HL-60 (cell line): ENCODE measurements at places on chromosomes 7 and 10.

GRCh38 chr10:103792547-103792946 lies 62.8 kb downstream of the SH3PXD2A start:
- DNase-seq = no peak

DNA sequence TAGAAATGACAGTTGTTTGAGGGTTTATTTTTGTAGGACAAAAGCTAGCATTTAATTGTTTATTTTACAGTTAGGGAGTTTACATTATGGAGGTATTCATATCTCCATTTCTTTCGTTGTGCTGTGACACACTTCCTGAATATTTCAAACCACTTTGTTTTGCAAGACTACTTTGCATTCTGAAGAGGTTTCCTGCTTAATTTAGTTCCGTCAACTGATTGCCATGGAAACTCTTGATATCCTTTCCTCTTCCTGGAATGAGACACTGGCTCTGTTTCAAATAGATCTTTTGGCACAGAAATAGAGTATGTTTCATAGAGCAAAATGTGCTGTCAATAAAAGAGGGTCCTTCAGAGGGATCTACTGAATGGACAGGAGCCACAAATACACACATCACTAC lies 159.5 kb upstream of the AGR3 start:
- peak; percentile 57 for DNase-seq

- no peak for DNase-seq
These were observed 12.7 kb downstream of the TAS2R40 start for GRCh38 chr7:143234533-143234875.

GRCh38 chr10:47169581-47169980 lies 130.4 kb upstream of the GDF10 start:
- peak; percentile 43 for DNase-seq

DNA sequence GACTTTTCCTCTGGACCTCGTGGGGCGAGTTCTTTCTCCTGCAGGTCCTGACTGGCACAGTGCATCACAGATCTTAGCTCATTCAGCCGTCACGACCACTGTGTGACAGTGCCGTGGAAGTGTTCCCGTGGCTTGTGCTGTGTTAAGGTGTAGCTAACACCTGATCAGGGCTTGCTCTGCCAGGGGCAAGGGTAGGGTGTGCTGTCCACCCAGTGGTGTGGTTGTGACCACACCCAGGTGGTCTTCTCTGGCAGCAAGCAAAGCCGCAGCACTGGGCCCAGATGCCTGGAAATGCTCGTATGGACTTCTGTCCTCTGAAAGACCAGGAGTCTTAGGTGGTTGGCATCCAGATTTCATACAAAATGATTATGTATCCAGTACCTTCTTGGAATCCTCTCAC lies 86.2 kb downstream of the GLRX3 start:
- no peak for DNase-seq

DNA sequence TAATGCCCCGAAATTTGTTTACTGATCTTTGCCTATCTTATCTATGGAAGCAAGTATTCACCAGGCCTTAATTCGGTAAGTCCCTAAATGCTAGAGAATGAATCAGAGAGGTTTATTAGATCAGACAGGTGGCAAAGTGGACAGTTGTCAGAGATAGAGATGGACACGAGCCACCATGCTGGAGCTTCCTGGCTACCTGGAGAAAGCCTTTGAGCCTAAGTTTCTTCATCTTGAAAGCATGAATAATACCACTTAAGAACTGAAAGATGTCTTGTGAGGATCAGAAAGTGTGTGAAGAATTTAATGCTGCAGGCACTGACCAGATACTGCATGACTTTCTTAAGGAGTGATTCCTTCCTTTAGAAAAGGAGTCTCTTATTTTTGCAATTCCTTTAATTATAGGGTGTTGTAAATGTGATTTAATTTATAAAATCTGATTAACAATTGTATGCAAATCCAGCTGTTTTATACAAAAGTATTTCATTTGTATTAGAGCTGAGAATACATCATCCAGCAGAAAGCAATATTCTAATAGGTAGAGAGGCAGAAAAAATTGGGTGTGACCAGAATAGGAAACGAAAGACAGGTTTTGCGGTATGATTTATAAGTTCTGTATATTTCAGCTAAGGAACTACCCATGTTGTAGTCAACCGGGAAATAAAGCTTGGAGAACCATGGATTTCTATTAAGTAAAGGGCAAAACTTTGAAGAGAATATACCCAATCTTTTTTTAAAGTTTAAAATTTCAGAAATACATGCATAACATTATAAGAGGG lies 82.7 kb downstream of the SMURF1 start:
- no peak for DNase-seq

DNA sequence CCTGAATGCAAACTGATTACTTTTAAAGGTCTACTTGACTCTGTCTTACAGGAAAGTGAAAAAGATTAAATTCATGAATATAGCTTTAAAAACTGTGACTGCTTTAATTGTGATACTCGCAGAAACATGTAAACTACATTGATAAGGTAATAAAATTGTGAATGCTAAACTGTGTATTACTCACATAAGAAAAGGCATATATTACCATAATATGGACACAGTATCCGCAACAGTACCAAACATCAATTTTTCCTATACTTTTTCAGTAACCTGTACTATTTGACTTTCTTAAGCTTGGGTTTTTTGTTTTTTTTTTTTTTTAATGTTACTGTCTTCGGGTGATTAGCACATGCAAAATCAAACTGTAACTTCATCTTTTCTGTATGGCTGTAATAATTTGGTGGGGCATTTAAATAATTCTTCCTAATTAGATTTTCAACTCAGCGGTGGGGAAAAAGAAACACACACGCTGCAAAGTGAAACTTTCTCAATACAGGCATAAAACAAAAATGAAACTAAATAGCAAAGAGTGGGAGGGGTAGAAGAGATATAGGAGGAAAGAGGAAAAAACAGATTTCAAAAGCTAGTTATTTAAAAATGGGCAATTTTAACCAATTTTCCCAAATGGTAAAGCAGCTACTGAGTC lies 23.2 kb downstream of the NT5C3A start:
- no peak for DNase-seq

- DNase-seq = no peak
These were observed 211.2 kb downstream of the ARL4A start for GRCh38 chr7:12898620-12899019.

GRCh38 chr7:23380961-23381360 lies 81.8 kb downstream of the MALSU1 start:
- DNase-seq = no peak

DNA sequence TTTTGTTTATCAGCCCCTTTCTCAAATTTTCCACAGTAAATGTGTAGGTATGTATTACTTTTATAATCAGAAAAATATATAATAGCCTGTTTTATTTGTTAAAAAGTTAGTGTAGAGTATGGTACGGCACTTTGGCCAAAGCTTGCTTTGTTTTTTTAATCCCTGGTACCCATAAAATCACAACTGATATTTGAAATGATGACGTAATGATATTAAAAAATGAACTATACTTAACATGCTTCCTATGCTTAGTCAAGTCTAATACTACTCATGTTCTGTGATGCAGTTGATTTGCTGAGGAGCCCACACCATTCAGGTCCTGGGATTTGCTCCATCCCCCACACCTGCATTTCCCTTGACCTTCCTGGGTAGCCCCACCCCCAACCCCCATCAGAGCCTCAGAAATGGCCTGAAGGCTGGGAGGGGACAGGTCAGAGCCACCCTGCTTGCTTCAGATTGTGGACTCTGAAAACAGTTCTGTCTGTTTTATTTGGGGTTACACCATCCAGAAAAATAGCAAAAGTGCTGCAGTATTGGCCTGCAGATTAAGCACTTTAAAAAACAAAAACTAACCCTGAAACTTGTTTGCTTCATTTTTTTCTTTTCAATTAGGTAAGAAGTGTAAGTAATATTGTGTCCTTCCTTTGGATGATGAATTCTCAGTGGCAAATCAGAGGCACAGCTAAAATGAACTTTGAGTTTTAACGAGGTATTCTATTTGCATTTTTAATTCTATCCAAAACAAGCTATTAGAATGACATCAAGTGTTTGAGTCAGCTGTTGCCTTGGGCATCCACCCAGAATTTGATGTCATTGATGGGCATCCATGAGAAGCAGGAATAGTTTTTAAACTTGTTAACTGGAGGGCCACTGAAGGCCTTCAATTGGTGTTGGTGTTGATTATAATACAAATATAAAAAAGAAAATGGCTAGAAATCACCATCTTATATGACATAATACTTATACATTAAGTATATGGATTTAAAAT lies 23.3 kb downstream of the PLCE1 start:
- DNase-seq = no peak

DNA sequence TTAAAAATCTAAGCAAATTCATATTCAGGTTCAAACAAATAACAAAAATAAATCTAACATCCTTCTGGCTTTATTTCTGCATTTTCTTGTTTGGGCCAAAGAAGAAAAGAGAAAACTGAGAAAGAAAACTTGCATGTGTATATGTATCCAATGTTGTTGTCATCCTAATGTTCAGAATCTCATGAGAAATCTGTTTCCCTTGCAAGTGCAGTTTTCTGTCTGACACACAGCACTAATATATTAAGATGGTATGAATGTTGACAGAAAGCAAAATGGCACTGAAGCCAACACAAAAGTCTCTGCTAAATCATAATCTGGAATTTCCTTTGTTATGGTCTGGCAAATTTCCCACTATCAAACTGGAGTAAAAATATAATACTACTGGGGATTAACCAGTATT lies 235.9 kb downstream of the HGF start:
- DNase-seq = no peak

- DNase-seq = no peak
These were observed 12.5 kb upstream of the CALD1 start for GRCh38 chr7:134766779-134767519.

- no peak for DNase-seq
These were observed 280.2 kb downstream of the SNX13 start for GRCh38 chr7:17660116-17660515.

GRCh38 chr10:95532536-95532935 lies 28.6 kb downstream of the SORBS1 start:
- no peak for DNase-seq

GRCh38 chr7:525740-526139 lies 6.1 kb upstream of the PDGFA start:
- no peak for DNase-seq

DNA sequence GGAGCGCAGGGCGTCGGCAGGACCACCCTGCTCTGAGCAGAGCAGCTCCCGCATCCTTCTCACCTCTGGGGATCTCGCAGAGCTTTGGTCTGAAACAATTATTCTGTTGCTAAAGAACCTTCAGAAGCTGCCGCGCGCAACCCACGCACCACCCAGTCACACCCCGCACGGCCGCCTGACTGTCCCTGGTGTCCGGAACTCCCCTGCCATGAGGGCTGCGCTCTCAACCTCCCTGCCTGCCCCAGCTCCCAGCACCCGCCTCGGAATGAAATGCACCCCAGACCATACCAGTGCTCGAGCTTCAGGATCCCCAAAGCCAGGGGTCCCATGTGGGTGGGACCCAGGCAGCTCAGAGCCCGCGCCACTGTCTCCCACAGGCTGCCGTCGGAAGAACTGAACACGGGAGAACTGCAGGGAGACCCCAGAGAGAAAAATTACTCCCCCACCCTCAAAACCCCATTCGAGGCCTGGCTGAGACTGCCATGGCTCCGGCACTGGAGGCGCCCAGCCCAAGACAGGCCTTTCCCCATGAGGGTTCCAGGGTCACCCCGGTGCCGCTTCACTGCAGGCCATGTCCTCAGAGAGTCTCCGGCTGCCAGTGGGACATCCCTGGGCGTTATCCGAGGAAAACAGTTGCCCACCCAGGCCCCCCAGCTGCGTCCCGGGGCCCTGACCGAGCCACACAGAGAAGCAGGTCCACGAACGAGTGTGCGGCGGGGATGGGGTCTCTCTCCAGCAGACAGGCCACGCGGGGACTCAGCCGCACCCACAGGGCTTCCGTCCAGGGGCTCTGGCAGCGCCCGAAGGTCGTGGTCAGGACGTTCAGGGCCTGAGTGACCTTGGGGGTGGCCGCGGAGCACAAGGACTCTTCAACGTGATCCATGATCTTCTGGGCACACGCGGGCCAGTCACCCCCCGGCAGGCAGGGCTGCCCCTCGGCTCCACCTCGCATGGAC lies 12.1 kb downstream of the BRAT1 start:
- no peak for DNase-seq

DNA sequence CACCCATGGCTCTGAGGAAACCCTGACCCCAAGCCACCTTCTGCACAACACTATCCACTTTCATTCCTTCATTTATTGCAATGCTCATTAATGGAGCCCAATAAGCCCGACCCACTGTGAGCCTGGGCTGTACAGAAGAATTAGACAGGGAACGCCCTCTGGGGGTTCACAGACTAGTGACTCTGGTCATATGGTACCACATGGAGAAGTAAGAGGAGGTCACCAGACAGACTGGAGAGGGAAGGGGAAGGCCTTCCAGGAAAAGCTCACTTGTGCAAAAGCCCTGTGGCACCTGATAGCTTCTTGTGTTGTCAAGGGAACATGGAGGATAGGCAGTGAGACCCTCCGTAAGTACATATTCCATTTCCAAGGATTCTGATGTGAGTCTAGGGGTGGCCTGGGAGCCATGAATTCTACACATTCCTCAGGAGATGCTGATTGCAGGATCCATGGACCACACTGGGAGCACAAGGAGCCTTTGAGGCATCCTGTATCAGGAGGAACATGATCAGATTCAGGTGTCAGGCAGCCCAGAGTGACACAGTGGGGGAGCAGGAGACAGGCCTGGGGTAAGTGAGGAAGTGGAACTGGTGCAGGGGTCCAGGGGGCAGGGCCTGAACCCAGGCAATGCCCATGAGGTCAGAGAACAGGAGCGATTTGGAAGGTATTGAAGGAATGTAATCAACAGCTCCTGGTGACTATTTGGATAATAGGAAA lies 19.9 kb downstream of the TMEM72 start:
- DNase-seq = no peak
